GM04503 (cell line): ENCODE measurements at places on chromosomes 12 and 14.

- no peak for DNase-seq
Measured at GRCh38 chr12:73124480-73124879, 852.3 kb downstream of the TRHDE start.

GRCh38 chr12:30953257-30953656 is 26.7 kb downstream of the TSPAN11 start:
- no peak for DNase-seq

GRCh38 chr14:74859757-74860552 is 16.0 kb downstream of the PROX2 start:
- DNase-seq: no peak

DNA sequence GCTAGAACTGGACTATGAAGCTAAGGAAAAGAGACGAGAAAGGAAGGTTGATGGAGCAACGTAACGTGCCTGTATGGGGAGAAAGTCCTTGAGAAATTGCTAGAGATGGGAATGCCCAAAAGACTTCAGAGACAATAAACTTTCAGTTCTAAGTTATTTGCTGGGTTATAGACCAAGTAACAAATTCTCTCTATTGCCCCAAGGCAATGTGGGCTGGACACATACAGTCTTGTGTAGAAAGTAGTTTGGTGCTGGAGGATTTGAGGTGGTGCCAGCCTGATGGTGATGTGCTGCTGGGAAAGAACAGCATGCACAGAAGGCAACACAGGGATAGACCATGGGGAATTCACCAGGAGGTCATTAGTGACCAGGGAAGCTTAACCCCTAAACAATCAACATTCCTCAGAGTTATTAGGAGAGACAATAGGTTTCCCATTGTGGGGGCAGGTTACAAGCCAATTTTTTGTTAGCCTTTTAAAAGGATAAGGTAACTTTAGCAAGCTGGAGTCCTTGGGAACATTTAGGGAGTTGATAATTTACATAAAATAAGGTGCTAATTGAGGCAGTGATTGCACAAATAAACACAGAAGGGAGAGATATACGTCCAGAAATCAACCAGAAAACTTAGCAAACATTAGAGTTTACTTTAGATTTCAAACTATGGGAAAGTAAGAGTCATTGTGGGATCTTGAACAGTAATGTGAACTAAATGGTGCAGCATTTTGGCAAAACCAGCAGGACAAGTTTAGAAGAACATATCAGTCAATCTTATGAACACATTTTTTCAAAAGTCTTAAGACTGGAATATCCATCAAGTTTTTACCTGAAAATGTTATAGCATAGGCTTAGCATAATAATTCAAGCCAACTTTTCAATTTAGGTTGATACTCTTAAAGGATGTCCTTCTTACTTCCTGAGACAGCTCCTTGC is 61.4 kb downstream of the LMNTD1 start:
- no peak for DNase-seq

DNA sequence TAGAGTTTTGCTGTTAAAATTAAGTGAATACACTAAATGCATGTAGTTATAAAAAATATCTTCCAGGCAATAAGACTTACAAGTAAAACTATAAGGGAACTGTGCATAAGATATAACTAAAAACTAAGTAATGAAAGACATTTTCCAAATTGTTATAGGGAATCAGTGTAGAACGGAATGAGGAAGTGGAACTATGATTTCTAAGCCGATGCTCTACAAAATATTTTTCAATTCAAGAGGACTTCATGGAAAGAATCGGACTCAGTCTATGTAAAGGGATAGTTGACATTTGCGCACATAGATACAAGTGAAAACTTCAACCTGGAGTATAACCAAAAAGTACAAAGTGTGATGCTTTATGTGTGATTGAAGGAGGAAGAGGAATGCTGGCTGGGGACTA is 40.1 kb upstream of the KIF21A start:
- no peak for DNase-seq

GRCh38 chr12:5889381-5890047 is 55.5 kb downstream of the ANO2 start:
- no peak for DNase-seq

- no peak for DNase-seq
Measured at GRCh38 chr14:50353126-50353525, 41.0 kb downstream of the DMAC2L start.

DNA sequence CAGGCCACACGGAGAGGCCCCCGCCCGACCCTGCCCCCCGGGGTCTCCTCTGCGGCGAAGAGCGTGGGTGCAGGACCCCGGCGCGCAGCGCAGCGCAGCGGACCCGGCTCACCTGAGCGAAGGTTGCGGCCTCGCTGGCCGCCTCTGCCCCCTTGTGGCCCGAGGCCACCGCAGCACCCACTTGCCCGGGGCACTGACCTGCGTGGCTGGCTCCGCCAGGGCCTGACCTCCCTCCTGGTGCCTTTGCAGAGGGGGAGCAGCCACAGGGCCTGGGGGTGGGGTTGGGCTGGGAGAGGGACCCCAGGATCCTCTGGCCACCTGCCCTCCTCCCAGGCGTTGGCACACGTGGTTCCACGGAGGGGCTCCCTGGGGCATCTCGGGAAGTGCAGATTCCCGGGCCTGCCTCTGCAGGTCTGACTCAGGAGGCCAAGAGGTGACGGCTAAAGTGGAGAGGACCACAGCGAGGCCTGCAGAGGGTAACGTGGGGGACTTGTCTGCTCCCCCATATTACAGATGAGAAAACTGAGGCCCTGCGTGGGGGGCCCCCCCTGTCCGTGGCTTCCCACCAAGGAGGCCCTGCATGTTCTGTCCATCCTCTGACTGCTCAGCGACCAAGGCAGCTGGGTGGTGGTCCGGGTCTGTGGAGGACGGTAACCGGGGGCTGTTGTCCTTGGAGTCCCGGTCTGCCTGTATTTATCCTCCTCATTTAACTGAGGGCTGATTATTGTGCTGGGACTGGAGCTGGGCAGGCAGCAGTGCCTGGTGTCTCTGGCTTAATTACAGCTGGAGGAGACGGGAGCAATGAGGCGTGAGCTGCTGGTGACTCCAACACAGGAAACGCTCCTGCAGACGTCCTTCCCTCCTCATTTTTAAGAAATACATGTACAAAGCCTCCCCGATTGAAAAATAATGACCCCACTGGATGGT is 67.9 kb upstream of the BEGAIN start:
- DNase-seq: no peak

DNA sequence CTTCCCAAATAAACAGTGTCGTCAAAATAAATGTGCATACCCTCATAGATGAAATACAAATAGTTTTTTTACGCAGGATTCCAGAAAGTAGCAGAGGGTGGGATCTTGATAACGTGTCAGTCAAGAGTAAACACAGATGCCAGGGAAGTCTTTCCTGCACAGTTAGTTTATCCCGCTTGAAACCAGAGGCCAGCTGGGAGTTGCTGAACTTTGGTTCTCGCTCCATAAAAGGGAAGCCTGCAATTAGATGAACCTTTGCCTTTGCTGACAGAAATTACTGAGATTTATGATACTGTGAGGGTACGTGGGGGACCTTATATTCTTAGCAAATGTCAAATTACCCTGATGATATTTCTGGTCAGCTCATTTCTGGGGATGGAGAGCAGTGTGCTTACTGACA is 18.9 kb downstream of the FAR2 start:
- DNase-seq: no peak

DNA sequence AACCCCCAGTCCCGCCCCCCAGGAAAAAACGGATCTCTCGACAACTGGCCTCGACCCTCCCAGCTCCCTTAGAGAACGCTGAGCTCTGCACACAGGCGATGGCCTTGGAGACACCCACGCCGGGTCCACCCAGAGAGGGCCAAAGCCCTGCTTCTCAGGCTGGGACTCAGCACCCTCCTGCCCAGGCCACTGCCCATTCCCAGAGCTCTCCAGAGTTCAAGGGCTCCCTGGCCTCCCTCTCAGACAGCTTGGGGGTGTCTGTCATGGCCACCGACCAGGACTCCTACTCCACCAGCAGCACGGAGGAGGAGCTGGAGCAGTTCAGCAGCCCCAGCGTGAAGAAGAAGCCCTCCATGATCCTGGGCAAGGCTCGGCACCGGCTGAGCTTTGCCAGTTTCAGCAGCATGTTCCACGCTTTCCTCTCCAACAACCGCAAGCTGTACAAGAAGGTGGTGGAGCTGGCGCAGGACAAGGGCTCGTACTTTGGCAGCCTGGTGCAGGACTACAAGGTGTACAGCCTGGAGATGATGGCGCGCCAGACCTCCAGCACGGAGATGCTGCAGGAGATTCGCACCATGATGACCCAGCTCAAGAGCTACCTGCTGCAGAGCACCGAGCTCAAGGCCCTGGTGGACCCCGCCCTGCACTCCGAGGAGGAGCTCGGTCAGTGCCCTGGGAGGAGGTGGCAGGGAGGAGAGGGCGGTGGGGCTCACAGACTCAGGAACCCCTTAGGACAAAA is 95.8 kb downstream of the LGMN start:
- no peak for DNase-seq

DNA sequence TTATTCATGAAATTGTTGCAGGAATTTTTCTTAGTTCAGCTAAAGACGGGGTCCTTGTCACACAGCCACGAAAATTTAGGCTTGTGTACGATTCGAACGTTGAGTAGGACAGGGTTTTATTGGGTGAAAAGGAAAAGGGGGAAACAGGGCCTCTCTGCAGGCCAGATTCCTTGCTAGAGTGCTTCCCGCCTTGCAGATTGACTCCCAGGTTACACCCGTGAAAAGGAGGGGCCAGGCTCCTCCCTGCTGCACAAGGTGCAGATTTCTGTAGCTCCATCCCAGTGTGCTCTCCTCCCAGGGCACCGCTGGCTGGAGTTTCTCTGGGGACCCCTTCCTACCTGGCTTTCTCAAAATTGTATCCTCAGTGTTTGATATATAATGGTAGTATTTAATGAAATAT is 221.5 kb downstream of the ERC1 start:
- DNase-seq: no peak
